ENCODE measurements at places on chromosomes 6 and 20. TPM values are rescaled to one million over a fixed set of nuclear protein-coding genes. Genes with fewer than 3 reads are reported as not detected.

Gene ZNF831
- not detected for polyA plus RNA-seq

Gene ZSCAN16
- 0.99 TPM for polyA plus RNA-seq

Gene STMND1
- polyA plus RNA-seq: not detected

Gene TNXB
- polyA plus RNA-seq: 0.06 TPM

Gene MAPK13
- 19.3 TPM for polyA plus RNA-seq

Gene AVP
- polyA plus RNA-seq: not detected

Gene ZC3H12D
- polyA plus RNA-seq: 0.03 TPM

Gene SGK2
- 0.23 TPM for polyA plus RNA-seq

Gene RUNX2
- polyA plus RNA-seq: 0.79 TPM

Gene BMP5
- polyA plus RNA-seq: not detected

Gene DEFB118
- polyA plus RNA-seq: not detected

- peaks cover 30% of the 10 kb centered on the region for H3K4me1 ChIP-seq
- peak overlapping the region; percentile 100 for H3K4me3 ChIP-seq
- H3K27me3 ChIP-seq: no peaks in the 10 kb centered on the region
- peak overlapping the region; percentile 82 for H3K27ac ChIP-seq
- no peak for DNase-seq
Measured at GRCh38 chr20:17568045-17568788, 1.7 kb upstream of the DSTN start.

DNA sequence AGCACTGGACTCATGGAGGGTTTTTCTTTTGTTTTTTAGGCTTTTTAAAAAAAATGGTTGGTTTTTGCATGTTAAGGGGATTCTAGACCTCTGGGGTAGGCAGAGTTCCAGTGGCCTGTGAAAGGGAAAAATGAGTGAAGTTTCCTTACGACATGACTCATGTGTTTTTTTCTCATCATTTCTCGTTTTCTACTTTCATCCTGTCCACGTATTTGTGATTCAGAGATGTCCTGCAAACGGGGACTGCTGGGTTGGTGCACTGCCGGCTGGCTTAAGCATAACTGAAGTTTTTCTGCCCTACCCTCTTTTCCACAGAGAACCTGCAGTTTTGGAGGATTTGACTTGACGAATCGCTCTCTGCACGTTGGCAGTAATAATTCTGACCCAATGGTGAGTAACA is 182.3 kb downstream of the SASH1 start:
- no peak for DNase-seq
- no peak overlapping the region for H3K27ac ChIP-seq
- no peaks in the 10 kb centered on the region for H3K27me3 ChIP-seq
- H3K36me3 ChIP-seq: peaks cover 9% of the 10 kb centered on the region
- H3K4me3 ChIP-seq: no peak overlapping the region
- H3K4me1 ChIP-seq: peaks cover 6% of the 10 kb centered on the region

DNA sequence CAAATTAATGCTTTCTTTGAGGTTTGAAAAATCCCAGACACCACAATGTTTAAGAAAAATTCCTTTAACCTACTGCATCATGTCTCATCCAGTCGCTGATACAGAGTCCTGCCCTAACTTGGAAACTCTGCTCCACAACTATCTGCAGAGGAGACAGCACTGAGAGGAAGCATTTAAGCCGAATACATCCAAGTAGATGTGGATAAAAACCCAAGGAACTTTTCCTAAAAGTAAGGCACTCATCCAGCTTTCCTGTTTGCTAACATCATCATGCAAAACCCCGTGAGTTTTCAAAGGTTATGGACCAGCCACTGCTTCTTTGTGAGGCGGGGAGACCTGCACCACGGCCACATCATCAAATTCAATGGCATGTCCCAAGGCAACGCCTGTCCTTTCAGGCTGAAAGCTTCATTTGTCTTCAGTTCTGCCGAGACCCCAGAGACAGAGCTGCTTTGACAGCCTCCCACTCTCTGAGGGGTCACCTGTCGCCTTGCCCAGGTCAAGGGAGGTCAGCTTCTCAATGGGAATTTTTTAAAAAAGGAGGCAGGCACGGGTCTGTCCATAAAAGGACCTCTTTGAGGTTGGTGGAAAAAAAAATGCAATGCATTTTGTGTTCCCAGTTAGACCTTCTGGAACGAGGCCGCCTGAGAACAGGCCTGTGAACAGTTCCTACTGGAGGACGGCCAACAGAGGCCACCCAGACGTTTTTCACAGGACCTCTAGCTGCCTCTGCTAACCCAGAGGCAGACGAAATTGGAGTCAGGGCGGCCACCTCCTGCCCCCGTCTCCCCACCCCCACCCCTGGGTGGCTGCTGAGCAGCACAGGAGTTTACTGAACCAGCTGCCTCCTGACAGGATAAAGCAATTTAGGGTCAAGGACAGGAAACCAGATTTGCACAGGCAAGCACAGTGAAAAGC is 142.5 kb upstream of the HDDC2 start:
- H3K4me3 ChIP-seq: no peak overlapping the region
- no peak for DNase-seq
- H3K27me3 ChIP-seq: no peaks in the 10 kb centered on the region
- H3K27ac ChIP-seq: no peak overlapping the region
- no peaks in the 10 kb centered on the region for H3K36me3 ChIP-seq

GRCh38 chr6:12474167-12475140 is 184.3 kb downstream of the EDN1 start:
- H3K4me3 ChIP-seq: no peak overlapping the region
- no peaks in the 10 kb centered on the region for H3K27me3 ChIP-seq
- H3K27ac ChIP-seq: peak overlapping the region; percentile 74
- peak; percentile 76 for DNase-seq
- no peaks in the 10 kb centered on the region for H3K36me3 ChIP-seq
- peaks cover 34% of the 10 kb centered on the region for H3K4me1 ChIP-seq

GRCh38 chr20:57397693-57398108 is 6.5 kb downstream of the RBM38 start:
- DNase-seq: no peak
- peaks cover 3% of the 10 kb centered on the region for H3K36me3 ChIP-seq
- H3K4me1 ChIP-seq: no peaks in the 10 kb centered on the region

DNA sequence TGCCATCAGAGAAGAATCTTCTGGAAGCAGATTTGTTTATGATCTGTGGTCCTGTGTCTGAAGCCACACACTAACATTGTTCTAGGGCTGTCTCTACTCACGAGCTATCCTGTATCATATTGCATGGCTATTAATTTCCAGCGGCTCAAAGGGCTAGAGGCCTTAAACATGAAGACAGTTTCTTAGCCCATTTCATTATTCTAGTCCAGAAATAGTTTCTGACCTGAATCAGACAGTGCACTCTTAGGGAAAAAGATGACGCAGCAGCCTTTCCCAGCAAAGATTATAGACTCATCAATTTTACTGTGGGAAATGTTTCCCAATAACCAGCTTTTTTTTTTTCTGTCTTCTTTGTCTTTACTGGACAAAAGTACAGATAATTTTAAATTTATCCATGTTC is 105.3 kb upstream of the SUPT3H start:
- no peak overlapping the region for H3K4me3 ChIP-seq
- H3K27me3 ChIP-seq: no peaks in the 10 kb centered on the region
- peaks cover 18% of the 10 kb centered on the region for H3K4me1 ChIP-seq
- no peak overlapping the region for H3K27ac ChIP-seq
- H3K36me3 ChIP-seq: no peaks in the 10 kb centered on the region

- peaks cover 8% of the 10 kb centered on the region for H3K36me3 ChIP-seq
- peaks cover 42% of the 10 kb centered on the region for H3K4me1 ChIP-seq
- no peak overlapping the region for H3K4me3 ChIP-seq
Measured at GRCh38 chr6:31661262-31662123, 915 bp upstream of the C6orf47 start.

GRCh38 chr20:32077190-32077589 is 25.1 kb downstream of the HCK start:
- H3K36me3 ChIP-seq: no peaks in the 10 kb centered on the region
- H3K4me3 ChIP-seq: no peak overlapping the region
- peaks cover 6% of the 10 kb centered on the region for H3K27me3 ChIP-seq
- H3K27ac ChIP-seq: no peak overlapping the region
- DNase-seq: no peak
- no peaks in the 10 kb centered on the region for H3K4me1 ChIP-seq

DNA sequence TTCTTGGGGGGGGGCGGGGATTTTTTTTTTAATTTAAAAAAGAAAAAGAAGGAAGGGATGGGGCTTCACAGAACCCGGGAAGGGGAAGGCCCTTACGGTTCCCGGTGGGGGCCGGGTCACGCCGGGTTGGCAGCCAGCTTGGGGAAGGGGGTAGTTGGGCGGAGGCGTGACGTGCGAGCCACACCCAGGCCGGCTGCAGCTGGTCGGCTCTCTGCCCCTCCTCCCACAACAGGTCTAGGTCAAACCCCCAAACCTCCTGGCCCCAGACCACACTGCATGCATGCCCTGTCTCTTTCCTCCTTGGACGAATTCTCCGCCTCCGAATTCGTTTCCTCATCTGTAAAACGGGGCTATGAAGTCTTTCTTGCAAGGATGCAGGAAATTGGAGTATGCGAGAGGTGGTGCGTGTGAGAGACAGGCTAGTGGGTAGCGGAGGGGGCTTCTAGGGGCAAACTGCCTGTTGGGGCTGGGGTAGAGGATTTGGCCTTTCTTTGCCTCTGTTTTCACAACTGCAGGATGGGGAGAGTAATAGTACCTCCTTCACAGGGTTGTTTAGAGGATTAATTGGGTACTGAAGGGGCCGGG is 828 bp downstream of the HCK start:
- H3K27ac ChIP-seq: no peak overlapping the region
- H3K4me3 ChIP-seq: no peak overlapping the region
- peaks cover 47% of the 10 kb centered on the region for H3K27me3 ChIP-seq
- no peaks in the 10 kb centered on the region for H3K4me1 ChIP-seq

DNA sequence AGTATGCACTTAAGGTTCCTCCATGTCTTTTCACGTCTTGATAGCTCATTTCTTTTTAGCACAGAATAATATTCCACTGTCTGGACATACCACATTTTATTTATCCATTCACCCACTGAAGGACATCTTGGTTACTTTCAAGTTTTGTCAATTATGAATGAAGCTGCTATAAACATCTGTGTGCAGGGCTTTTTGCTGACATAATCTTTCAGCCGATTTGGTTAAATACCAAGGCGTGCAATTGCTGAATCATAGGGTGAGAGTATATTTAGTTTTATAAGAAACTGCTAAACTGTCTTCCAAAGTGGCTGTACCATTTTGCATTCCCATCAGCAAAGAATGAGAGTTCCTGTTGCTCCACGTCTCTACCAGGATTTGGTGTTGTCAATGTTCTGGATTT is 44.9 kb upstream of the PHACTR2 start:
- no peak for DNase-seq
- no peak overlapping the region for H3K27ac ChIP-seq
- H3K4me3 ChIP-seq: no peak overlapping the region
- no peaks in the 10 kb centered on the region for H3K27me3 ChIP-seq

DNA sequence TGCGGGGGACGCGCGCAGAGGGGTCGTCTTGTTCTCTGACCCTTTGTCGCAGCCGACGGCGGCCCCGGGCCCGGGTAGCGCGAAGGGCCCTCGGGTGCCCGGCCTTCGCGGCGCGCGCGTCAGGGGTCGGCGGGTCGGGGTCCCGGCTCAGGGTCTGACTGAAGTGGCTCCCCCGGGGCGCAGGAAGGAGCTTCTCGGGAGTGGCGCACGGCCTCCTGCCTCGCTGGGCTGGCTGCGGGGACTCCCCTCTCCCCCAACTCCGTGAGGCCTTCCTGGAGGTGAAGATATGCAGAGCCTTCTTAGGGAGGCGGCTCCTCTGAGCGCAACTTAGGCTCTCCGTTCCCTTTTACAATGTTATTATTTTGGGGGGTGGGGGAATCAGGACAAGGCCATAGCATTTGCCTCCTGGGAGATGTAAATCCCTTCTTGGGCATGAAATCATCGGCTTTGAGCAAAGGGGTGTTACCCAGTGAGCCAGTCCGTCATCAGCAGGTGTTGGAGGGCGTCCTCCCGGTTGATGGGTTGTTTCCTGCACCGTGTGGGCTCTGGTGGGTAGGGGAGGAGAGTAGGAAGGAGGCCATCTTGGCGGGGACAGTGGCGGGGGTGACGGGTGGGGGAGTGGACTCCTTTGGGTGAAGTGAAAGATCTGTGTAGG is 523 bp downstream of the CDS2 start:
- H3K4me1 ChIP-seq: peaks cover 8% of the 10 kb centered on the region
- H3K27ac ChIP-seq: peak overlapping the region; percentile 76
- no peaks in the 10 kb centered on the region for H3K36me3 ChIP-seq
- H3K27me3 ChIP-seq: no peaks in the 10 kb centered on the region
- DNase-seq: no peak

DNA sequence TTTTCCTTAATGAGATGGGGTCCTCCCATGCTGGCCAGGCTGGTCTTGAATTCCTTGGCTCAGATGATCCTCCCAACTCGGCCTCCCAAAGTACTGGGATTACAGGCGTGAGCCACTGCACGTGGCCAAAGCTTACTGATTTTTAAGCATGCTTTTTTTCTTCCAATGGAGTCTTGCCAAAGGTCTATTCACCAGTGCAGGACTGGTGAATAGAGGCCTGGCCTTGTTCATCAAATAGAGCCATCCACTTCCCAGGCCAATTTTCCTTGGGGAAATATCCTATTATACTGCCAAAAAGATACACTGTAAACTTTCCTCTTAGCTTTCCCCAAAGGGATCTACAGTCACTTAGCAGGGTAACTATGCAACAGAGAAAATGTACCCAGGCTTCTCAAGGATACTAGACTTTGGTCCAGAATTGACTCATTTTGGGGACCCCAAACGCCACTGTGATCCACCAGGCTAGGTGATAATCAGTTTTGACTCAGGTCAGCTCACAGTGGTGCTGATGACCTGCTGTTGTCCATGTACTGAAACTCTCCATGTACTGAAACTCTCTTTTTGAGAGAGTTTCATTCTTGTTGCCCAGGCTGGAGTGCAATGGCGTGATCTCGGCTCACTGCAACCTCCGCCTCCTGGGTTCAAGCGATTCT is 91.8 kb downstream of the REPS1 start:
- H3K27me3 ChIP-seq: no peaks in the 10 kb centered on the region
- no peaks in the 10 kb centered on the region for H3K4me1 ChIP-seq
- H3K36me3 ChIP-seq: peaks cover 4% of the 10 kb centered on the region
- no peak overlapping the region for H3K27ac ChIP-seq
- DNase-seq: no peak
- no peak overlapping the region for H3K4me3 ChIP-seq

- H3K4me3 ChIP-seq: no peak overlapping the region
- H3K36me3 ChIP-seq: no peaks in the 10 kb centered on the region
- no peak overlapping the region for H3K27ac ChIP-seq
- DNase-seq: no peak
Measured at GRCh38 chr6:99132026-99132635, 184.4 kb upstream of the FBXL4 start.

- H3K27me3 ChIP-seq: no peaks in the 10 kb centered on the region
- H3K36me3 ChIP-seq: no peaks in the 10 kb centered on the region
- DNase-seq: no peak
- H3K4me1 ChIP-seq: peaks cover 3% of the 10 kb centered on the region
- H3K27ac ChIP-seq: no peak overlapping the region
Measured at GRCh38 chr6:77040568-77041195, 422.6 kb downstream of the HTR1B start.

DNA sequence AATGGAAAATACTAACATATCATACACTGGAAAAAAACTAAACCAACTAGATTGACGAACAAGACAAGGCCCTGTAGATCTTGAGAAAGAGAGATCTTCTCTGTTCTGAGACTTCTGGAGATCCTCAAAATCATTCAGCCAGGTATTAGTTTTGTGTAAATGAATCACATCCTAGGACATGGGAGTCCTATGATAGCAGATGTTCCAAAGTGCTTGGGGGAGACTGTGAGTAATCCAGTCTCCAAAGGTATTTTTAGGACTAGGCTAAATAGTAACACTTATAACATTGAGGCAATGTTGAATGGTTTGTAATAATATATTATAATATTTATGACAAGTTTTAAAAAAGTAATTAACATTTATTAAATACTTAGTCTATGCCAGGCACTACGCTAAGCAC is 275.0 kb downstream of the BTBD9 start:
- no peak overlapping the region for H3K27ac ChIP-seq
- no peaks in the 10 kb centered on the region for H3K27me3 ChIP-seq
- H3K36me3 ChIP-seq: no peaks in the 10 kb centered on the region
- no peak for DNase-seq
